ENCODE measurements at places on chromosomes 11 and 22.

- DNase-seq = no peak
Observed at GRCh38 chr22:29512031-29512430, 32.0 kb downstream of the NEFH start.

DNA sequence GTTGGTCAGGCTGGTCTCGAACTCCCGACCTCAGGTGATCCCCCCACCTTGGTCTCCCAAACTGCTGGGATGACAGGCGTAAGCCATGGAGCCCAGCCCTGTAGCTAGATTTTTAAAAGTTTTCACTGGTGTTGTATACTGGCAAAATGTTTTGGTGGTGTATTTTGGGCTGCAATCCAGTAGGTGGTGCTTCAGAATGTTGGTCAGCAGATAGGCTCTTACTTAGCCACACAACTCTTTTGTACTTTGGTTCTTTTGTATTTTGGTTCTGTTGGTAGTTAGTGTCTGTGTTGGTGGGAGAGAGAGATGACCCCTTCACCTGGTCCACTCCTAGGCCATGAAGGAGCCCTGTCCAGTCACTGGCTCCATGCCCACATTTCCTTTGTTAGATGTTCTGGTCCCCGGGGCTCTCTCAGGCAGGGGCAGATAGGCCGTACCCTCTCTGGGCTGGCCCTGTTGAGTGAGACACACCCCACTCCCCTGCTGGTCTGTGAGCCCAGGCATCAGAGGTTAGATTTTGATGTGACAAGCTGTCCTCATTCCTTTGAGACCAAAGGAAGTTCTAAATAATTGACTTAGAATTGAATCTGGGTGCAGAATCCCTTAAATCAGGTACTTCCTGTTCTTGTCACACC lies 123.8 kb downstream of the DDX10 start:
- DNase-seq = peak; percentile 68

GRCh38 chr11:41446107-41446506 lies 13.3 kb downstream of the LRRC4C start:
- peak; percentile 41 for DNase-seq

- DNase-seq = no peak
Observed at GRCh38 chr11:119827113-119827512, 98.1 kb upstream of the NECTIN1 start.

- DNase-seq = peak; percentile 42
Observed at GRCh38 chr11:43360361-43361032, 1.8 kb downstream of the TTC17 start.

- DNase-seq = no peak
Observed at GRCh38 chr22:43543522-43544288, 131.9 kb downstream of the MPPED1 start.

DNA sequence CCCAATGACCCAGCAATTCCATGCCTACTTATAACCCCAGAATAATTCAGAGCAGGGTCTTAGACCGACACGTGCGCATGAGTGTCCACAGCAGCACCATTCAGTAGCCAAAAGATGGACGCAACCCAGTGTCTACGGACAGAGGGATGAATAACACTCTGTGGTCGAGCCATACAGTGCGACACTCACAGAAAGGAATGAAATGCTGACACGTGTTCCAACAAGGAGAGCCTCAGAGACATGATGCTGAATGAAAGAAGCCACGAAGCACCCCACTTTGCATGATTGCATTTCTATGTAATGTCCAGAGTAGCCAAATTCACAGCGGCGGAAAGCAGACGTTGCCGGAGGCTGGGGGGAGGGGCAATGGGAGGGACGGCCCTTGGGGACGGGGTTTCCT lies 134.4 kb downstream of the CTTN start:
- no peak for DNase-seq

- no peak for DNase-seq
Observed at GRCh38 chr11:71364176-71364671, 84.0 kb downstream of the DHCR7 start.

DNA sequence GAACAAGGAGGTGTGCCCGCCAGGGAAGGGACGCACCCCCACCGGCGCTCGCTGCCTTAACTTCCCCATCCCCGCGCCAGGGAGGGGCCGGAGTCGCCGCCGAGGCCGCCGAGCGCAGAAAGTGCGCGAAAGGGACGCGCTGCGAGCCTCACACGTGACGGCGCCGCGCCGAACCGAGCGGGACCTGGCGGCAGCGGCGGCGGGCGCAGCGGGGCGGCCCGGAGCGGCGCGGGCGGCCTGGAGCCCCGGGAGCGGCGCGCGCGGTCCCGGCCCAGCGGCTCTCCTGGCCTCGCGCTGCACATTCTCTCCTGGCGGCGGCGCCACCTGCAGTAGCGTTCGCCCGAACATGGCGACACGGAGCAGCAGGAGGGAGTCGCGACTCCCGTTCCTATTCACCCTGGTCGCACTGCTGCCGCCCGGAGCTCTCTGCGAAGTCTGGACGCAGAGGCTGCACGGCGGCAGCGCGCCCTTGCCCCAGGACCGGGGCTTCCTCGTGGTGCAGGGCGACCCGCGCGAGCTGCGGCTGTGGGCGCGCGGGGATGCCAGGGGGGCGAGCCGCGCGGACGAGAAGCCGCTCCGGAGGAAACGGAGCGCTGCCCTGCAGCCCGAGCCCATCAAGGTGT lies at the start of gene SORL1:
SORL1 (plus strand) TSS at position 329 of the 623 bp plus-strand sequence; CDS start at position 347, 18 bp downstream.
- peak; percentile 42 for DNase-seq

- DNase-seq = no peak
Observed at GRCh38 chr11:131800452-131800851, 430.0 kb downstream of the NTM start.

- no peak for DNase-seq
Observed at GRCh38 chr22:29382580-29383302, 5.6 kb downstream of the AP1B1 start.

- DNase-seq = no peak
Observed at GRCh38 chr11:26023057-26023456, 308.9 kb upstream of the ANO3 start.

DNA sequence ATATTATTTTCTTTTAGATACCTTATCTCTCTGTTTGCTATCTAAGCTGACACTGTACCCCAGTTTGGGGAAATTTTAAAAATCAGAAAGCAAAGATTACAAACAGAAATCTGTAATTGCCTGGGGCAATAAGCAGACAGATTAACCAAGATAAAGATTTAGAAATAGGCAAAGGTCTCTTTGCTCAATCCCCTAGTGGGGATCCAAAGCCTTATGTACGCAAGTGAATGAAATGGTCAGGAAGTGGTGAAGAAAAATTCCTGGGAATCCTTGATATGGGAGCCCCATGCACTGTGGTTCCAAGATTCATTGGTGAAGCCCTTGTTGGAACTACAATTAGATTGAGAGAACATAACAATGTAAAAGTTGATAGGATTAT lies 139.5 kb upstream of the GUCY1A2 start:
- DNase-seq = no peak

GRCh38 chr11:33847251-33847650 lies 44.6 kb downstream of the LMO2 start:
- DNase-seq = no peak

DNA sequence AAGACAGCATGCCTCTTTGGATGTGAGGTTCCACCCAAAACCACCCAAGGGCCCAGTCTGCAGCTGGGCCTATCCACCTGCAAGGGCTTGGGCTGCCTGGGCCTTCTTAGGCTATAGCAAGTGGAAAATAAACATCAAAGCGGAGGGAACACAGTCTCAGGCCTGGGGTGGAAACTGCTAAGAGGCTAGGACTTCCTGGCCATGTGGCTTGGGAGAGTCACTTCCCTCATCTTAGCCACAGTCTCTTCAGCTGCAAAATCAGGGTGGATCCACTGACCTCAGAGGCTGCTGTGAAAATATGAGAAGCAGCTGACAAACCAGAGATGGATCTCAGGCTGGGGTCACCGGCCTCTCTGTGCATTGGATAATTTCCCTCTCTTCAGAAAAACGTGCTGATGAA lies 30.6 kb upstream of the TFIP11 start:
- no peak for DNase-seq

DNA sequence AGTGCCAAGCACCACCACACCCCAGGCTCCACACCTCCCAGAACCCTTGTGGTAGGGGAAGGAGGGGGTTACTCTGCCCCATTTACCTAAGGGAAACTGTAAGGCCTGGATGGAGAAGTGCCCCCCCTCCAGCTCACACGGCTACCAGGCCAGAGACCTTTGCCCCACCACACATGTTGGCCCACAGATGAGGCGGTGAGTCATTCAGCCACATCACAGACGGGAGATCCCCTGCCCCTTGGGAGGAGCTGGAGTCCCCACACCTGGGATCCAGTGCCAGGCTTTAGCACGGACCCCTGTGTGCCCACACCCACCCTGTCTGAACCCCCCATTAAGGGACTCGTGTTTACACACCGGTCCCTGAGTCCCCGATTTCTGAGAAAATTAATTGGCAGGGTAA lies 24.9 kb downstream of the CDKN1C start:
- peak; percentile 26 for DNase-seq

- no peak for DNase-seq
Observed at GRCh38 chr22:23652286-23652685, 20.2 kb upstream of the DRICH1 start.

GRCh38 chr11:86869966-86870570 lies 69.7 kb downstream of the PRSS23 start:
- peak; percentile 78 for DNase-seq

DNA sequence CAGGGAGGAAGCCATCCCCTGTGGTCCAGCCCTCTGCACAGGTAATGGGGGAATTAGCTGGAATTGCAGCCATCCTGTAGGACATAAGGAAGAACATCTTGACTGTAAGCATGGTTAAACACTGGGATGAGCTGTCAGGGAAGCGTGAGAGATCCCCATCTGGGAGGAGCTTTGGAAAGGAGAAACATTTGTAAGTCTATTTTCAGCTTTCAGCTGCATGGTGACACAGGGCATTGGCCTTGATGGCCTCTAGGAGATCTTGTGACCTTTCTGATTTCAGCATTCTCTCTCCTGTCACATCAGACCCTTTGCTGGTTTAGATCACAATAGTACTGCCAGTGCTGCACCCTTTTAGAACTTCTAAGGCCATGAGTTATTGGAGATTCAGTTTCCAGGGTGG lies 47.1 kb downstream of the BCR start:
- no peak for DNase-seq

DNA sequence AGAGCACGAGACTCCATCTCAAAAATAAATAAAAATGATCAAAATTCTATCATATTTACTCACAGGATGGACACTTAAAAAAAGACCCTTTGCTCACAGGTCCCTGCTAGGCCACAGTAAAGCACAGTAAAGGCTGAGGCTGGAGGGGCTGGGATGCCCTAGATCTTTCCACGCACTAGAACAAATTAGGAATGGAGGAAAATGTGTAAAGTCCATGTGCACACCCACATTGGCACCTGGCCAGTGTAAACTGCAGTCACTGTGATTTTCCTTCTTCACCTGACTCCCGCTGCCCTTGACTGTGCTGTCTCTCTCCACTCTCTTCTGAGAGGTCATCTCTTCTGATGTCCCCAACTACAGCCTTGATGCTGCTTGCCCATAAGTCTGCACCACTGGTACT lies 195.5 kb downstream of the EFCAB6 start:
- no peak for DNase-seq

DNA sequence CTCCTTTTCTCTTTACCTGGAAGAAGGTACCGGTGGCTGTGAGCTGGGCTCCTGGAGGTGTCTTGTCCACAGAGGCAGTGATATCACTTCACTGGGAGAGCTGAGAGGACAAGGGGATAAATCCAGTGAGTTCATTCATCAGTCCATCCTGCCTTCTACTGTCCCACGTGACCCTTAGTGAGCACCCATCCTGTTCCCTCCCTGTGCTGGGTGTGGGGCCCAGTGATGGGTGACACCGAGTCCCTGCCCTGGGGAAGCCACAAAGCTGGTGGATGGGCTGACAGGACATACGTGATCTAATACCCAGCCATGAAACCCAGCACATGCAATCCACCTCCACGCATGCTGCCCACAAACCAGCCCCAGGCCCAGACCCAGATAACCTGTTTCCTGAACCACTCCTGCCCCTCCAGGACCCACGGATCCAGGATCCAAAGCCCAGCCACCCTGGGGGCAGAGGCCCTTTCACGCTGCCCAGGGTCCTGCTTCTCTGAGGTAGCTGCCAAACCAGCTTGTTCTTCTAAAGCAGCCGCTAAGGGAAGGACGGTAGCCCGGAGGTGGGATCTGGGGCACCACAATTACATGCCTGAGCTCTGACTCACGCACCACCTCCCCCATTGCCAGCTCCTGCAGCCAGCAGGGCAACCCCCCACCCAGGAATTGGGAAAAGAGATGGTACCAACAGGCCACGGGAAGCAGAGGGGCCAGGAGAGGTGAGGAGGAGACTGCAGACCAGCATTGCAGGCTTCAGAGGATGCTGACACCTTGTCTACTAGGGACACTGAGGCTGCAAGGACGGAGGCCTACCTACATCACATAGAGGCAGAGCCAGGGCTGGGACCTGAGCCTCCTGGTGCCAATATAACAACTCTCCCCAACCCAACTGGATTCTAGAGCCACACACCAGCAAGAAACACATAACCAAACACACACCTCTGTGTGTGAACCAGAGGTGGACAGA lies 35.2 kb downstream of the GDPD5 start:
- DNase-seq = no peak

GRCh38 chr11:125168918-125169456 lies 4.4 kb downstream of the PKNOX2 start:
- no peak for DNase-seq

GRCh38 chr11:60862171-60862570 lies 5.2 kb upstream of the ZP1 start:
- DNase-seq = no peak

DNA sequence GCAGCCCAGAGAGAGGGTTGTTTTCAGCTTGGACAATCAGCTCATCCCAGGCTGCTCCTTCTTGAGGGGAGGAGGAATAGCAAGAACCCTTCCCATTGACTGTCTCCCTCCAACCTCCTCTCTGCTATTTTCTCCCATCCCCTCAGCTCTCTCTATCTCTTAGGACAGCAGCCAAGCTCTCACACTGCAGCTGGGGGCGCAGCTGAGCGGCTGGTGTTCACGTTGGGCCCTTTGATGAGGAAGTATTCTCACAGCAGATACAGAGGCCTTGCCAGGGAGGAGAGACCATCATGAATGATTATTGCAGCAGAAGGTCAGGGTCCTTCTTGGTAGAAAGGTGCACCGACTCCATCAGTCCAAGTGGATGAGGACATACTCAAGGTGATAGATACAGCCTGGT lies 26.5 kb upstream of the CADM1 start:
- DNase-seq = no peak

DNA sequence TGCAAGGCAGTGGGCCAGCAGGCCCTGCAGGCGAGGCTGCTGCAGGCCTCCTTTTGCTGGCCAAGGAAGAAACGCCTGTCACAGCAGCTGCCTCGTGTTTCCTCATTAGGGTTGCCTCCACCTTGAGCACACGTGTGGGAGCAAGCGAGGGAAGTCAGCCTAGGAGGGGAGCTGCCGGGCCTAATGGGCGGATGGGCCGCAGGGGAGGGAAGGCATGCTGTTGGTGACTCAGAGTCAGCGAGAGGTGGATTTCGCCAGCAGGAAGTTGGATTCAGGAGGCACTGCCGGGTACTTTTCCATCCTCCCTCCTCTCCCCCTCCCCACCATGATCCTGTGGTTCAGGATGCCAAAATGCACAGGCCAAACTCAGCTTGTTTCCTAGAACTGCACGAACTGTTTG lies 498.7 kb downstream of the METTL15 start:
- DNase-seq = peak; percentile 38

DNA sequence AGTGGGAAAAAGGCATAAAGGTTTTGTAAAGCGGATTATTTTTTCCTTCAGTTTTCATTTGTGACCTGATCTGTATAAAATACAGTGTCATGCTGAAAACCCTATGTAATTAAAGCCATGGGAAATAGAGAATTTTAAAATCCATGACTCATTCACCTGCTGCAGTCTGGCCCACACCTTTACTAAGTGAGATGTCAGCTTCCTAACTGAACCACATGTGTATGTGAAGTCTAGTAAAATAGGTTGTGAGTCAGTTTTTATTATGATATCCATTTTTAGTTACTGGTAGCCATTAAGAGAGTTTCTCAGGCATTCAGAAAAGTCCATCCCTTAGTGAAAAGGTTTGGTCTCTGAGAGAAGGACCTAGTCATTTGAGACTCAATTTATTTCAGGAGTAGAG lies 60.9 kb downstream of the TRIM44 start:
- no peak for DNase-seq

All from cardiac fibroblast (primary cell).